Mesangial cell (primary cell): ENCODE measurements at places on chromosomes 7 and 10. TPM values are rescaled to one million over a fixed set of nuclear protein-coding genes. Genes with fewer than 3 reads are reported as not detected.

The OR6V1 gene
- not detected in 2 replicates for total RNA-seq

The PLXNA4 gene
- total RNA-seq: 0.16 and 0.51 TPM in 2 replicates

The OR6B1 gene
- not detected in 2 replicates for total RNA-seq

The PNLIPRP3 gene
- total RNA-seq: not detected in 2 replicates

The SPDYE11 gene
- not detected in 2 replicates for total RNA-seq

The EBF3 gene
- total RNA-seq: under 0.01 and 0.16 TPM in 2 replicates

The HTRA1 gene
- 83.4 and 265 TPM in 2 replicates for total RNA-seq

The PON1 gene
- under 0.01 TPM in 1 of 2 replicates, not detected in the other for total RNA-seq

The TSPAN13 gene
- total RNA-seq: 10.6 and 14.7 TPM in 2 replicates

The C7orf57 gene
- total RNA-seq: 0.13 and 0.16 TPM in 2 replicates

The CYTH3 gene
- total RNA-seq: 27.2 and 41.1 TPM in 2 replicates

The NEUROG3 gene
- not detected in 2 replicates for total RNA-seq

The FZD1 gene
- 5.9 and 15.8 TPM in 2 replicates for total RNA-seq

The ATOH7 gene
- 0.13 and 0.16 TPM in 2 replicates for total RNA-seq

The DKK1 gene
- total RNA-seq: 7.2 and 13.7 TPM in 2 replicates

The CALHM1 gene
- total RNA-seq: not detected in 2 replicates

The SPDYE6 gene
- total RNA-seq: not detected in 2 replicates

The NUTM2D gene
- 0.81 and 7.0 TPM in 2 replicates for total RNA-seq

The MMD2 gene
- not detected in 2 replicates for total RNA-seq

The BRI3 gene
- total RNA-seq: 31.0 and 77.3 TPM in 2 replicates

The IFIT1B gene
- not detected in 2 replicates for total RNA-seq

The FOXI2 gene
- not detected in 2 replicates for total RNA-seq

The MEOX2 gene
- total RNA-seq: 0.13 TPM in 1 of 2 replicates, not detected in the other

The AGR3 gene
- total RNA-seq: not detected in 2 replicates

The PNLIPRP2 gene
- not detected in 2 replicates for total RNA-seq

The CYP26A1 gene
- 1.0 TPM in 1 of 2 replicates, not detected in the other for total RNA-seq

The ASB10 gene
- not detected in 2 replicates for total RNA-seq

The MKX gene
- 0.98 and 3.0 TPM in 2 replicates for total RNA-seq

The DBF4 gene
- total RNA-seq: 10.9 and 48.1 TPM in 2 replicates

The SPDYE2B gene
- not detected in 2 replicates for total RNA-seq

The TBX20 gene
- total RNA-seq: not detected in 2 replicates

The SLC18A3 gene
- total RNA-seq: under 0.01 and 0.13 TPM in 2 replicates

The ATP5F1C gene
- 248 and 255 TPM in 2 replicates for total RNA-seq

The CEP55 gene
- 3.7 and 79.5 TPM in 2 replicates for total RNA-seq

The TAS2R5 gene
- 1.1 TPM in 1 of 2 replicates, not detected in the other for total RNA-seq

The HIBADH gene
- 39.3 and 48.9 TPM in 2 replicates for total RNA-seq

The SH2D4B gene
- under 0.01 TPM in 1 of 2 replicates, not detected in the other for total RNA-seq

The MACC1 gene
- total RNA-seq: 0.16 and 0.38 TPM in 2 replicates

The EPDR1 gene
- 34.5 and 53.1 TPM in 2 replicates for total RNA-seq

The HSPA12A gene
- total RNA-seq: 12.7 and 36.4 TPM in 2 replicates

The PLEKHS1 gene
- not detected in 2 replicates for total RNA-seq

The TMEM196 gene
- under 0.01 and 0.13 TPM in 2 replicates for total RNA-seq

The RADIL gene
- total RNA-seq: 0.63 and 1.3 TPM in 2 replicates

The ITGB8 gene
- total RNA-seq: 14.7 and 46.4 TPM in 2 replicates

The CCL24 gene
- not detected in 2 replicates for total RNA-seq

The CASP2 gene
- 16.2 and 17.8 TPM in 2 replicates for total RNA-seq

The PRKCQ gene
- total RNA-seq: 0.65 and 4.6 TPM in 2 replicates

The PDIA4 gene
- total RNA-seq: 157 and 292 TPM in 2 replicates

The GPR26 gene
- total RNA-seq: not detected in 2 replicates

The SLK gene
- total RNA-seq: 11.0 and 12.1 TPM in 2 replicates

The MMP21 gene
- 0.13 TPM in 1 of 2 replicates, not detected in the other for total RNA-seq

The STEAP1 gene
- 0.63 and 3.6 TPM in 2 replicates for total RNA-seq
